Natural killer cell treated with Interleukin-12 subunit alpha and Interleukin-12 subunit beta and Interleukin-15 and Interleukin-18, amount 100 ng/mL, for 72 hours (primary cell): ENCODE measurements at places on chromosomes 16 and 17. TPM values are rescaled to one million over a fixed set of nuclear protein-coding genes. Genes with fewer than 3 reads are reported as not detected.

GRCh38 chr17:49674507-49674906 lies 3.4 kb downstream of the SPOP start:
- DNase-seq, result no peak

GRCh38 chr17:3910420-3911270 lies 5.6 kb downstream of the P2RX1 start:
- DNase-seq, result no peak

KRT27 gene
- total RNA-seq, result not detected

DNA sequence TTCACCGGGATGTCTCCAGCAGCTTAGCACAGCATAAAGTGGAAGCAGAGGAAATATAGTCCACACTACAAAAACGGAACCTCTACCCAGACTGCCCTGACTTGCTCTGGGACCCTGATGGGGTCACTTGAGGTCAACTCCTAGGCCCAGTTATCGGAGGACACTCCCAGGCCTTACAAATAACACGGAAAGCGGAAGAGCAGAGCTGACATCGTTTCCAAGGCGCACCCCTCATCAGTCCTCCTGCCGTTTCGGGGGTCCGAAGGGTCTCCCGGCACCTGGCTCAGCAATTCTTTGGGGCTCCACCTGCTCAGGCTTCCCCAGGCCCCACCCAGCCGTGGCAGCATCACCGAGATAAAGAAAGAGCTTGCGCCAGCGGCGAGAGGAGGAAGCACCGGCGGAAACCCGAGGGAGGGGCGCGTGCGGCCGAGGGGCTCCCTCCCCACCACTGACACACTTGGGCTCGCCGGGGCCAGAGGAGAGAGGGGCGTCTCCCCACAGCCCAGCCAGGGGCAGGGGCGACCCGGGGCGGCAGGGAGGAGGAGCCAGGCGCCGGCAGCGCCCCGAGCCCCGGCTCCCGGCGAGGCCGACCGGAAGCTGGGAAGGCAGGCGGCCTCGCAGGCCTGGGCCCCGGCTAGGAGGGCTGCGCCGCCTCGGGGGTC lies 727 bp downstream of the CORO7 start:
- peak; percentile 74 for DNase-seq

- no peak for DNase-seq
These were observed 16.6 kb downstream of the KIAA0753 start for GRCh38 chr17:6623941-6624340.

PRRT2 gene
- total RNA-seq, result 0.98 TPM

DNA sequence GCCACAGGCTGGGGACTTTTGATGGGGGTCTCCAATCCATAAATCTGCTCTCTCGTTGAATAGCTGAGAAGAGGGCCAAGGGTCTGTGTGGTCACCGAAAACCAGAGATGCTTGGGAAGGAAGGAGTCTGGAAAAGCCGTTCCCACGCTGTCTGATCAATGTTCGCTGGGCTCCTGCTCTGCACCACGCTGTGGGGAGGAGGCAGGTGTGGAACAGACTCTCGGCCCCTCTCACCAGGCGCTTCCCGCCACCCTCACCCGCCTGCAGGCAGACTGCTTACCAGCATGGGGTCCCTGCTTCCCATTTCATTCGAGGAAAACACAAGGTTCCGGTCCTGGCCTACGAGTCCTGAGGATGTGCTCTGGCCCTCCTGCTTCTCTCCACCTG lies 702 bp upstream of the ALDH3A1 start:
- DNase-seq, result no peak

DNA sequence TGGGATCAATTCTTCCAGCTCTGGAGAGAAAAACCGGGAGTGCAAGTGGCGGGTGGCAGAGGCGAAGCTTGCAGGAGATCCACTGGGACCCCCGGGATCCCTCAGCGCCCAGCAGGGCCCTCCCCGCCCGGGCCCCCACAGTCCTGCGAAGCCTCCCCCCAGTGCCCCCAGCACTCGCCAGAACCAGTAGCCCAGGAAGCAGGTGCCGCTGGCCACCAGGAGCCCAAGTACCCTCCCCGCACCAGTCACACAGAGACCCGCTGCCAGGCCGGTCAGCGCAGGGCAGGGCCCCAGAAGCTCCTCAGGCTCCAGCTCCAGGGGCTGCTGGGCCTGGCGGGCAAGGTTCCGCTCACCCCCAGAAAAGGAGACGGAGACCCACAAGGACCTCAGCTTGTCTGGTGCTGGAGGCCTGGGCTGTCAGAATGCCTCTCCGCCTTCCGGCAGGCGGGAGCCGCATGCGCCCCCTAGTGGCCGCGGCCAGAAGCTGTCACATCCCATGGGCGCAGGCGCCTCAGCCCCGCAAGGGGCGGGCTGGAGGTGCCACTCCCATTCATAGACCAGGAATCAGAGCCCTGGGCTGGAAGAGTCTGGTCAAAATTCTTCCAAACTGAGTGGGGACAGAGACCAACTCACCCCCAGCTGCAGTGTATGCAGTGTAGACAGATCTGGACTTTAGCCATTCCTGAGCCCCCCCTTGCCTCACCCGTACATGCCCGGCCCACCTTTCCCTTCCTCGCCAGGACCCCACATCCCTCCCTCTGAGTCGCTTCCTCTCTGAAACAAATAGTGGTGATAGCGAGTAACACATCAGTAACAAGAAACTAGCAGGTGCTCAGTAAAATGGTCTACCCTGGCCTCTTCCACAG lies 1002.3 kb downstream of the KCNJ18 start:
- no peak for DNase-seq

GRCh38 chr16:82655072-82655714 lies 28.4 kb downstream of the CDH13 start:
- DNase-seq, result peak; percentile 70

SLC47A1 gene
- total RNA-seq, result not detected

- no peak for DNase-seq
These were observed 5.0 kb upstream of the ARHGAP17 start for GRCh38 chr16:25020112-25020631.

ICAM2 gene
- total RNA-seq, result 20.7 TPM

DNA sequence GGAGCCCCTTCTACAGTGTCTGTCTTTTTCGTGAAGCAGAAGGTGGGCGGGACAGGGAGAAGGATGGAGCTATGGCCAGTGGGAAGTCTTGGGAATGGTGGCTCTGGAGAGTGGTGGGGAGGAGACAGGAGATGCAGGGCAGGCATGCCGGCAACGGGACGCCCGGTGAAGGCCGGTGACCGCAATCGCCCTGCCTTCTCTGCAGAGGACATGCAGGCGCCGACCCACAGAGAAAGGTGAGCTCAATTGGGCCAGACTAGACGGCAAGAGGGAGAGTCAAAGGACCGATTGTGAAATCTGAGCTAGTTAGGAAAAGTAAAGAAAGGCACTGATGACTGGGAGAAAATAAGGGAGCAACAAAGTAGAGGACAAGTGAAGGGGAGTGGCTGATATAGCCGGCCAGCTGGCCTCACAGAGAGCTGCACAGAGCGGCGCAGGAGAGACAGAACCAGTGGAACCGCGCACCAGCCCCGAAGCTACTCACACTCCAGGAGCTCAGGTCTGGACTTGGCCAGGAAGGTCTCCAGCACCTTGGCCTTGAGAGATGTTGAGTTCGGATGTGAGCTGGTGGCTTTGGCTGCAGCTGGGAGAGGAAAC lies 18.9 kb downstream of the TRIM25 start:
- DNase-seq, result no peak

GRCh38 chr16:82523815-82524214 lies 103.0 kb upstream of the CDH13 start:
- no peak for DNase-seq

USB1 gene
- 74.3 TPM for total RNA-seq

DNA sequence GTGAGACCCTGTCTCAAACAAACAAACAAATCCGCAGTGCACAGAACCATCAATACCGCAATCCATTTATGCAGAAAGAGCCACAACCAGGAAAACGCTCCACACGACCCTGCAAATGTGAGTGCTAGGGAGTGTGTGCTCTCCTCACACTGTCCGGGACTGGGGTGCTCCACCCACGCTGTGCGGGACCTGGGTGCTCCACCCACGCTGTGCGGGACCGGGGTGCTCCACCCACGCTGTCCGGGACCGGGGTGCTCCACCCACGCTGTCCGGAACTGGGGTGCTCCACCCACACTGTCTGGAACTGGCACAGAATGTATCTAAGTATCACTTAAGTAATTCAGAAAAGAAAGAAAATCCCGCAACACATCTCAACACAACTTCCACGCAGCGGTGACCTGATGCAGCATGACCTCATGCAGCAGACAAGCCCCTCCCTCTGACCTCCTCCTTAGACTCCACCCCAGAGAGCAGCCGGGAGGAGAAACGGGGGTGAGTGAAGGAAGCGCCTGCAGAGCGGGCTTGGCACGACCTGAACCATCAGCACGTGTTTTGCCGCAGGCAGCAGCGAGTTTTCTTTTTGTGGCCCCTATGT lies 38.5 kb downstream of the ZNF276 start:
- no peak for DNase-seq

DNA sequence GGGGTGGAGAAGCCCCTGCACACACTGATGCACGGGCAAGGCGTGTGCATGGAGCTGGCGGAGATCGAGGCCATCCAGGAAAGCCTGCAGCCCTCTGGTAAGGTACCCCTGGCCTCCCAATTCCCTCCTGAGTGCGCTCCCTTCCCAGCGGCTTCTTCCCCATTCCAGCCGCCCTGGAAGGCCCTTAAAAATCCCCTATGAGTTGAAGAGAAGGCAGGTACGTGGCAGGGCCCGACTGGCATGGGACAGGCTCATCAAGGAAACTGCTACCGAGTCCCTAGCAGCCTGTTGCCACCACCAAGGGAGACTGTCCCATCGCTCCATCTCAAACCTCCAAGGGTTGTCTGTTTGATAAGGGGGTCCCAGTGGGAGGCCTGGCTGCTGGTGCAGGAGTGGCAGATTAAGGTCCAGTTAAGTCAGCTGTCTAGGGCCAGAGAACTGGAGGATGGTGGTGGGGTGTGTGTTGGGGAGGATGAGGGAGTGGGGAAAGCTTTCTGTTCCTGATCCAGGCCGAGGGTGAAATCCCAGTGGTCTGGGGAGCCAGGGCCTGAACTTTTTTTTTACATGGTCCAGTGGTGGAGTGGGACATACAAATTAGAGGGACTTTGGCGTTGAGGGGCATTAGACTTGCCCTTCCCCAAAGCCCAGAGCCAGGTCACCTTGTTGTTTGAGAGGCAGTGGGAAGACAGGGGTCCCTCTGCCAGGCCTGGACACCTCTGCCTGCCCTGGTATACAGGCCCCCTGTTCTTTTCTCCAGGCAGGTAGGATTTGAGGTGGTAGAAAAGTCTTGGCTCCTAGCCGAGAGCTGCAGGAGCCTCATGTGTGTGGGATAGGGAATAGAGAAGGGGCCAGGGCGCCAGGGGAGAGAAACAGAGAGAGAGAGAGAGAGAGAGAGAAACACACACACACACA lies 994 bp downstream of the IGFBP4 start:
- DNase-seq, result no peak

C16orf46 gene
- 0.52 TPM for total RNA-seq

DNA sequence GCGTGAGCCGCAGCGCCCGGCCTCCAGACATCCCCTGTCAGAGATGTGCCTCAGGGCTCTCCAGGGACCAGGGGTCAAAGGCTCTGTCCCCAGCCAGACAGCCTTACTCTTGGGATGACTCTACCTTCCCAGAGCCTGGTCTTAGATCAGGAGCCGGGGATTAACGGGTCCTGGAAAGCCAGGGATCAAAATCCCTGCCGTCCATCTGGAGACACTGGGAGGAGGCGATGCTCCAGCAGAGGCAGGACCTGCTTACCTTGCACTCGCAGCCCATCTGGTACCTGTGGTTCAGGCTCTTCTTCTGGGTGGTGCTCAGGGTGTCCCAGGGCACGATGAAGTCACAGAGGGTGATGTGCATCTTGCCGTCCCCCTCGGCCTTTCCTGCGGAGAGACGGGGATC lies 16.7 kb upstream of the USP36 start:
- DNase-seq, result no peak

DNA sequence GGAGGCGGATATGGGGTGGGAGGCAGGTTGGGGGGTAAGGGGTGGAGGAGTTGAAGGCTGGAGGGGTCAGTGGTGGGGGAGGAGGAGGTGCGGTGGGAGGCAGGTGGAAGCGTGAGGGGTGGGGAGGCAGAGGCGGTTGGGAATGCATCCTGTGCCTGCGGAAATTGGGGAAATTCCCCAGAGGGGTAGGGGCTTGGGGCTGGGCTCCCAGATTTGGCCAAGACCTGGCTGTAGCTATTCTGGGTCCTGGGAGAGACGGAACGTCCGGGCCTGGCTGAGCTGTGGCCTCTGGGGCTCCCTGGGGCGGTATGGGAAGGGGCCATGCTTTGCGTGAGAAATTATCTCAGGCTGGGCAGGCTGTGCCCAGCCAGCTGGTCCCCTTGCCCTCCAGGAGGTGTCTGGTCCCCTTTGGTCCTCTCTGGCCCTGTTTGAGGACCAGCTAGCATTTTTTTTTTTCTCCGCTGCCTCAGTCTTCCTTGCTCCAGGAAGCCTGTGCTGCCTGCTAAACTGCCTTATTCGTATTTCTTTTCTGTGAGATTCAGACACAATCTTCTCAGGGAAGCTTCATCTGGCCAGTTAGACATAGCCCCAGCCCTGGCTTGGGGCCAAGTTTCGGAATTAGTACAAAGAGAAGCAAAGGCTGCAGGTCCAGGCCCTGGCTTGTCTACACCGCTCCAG lies 7.3 kb upstream of the TRPV2 start:
- no peak for DNase-seq

GRCh38 chr17:82930043-82930923 lies 90.5 kb upstream of the ZNF750 start:
- peak; percentile 54 for DNase-seq
